ENCODE measurements at places on chromosomes 11 and 22.

DNA sequence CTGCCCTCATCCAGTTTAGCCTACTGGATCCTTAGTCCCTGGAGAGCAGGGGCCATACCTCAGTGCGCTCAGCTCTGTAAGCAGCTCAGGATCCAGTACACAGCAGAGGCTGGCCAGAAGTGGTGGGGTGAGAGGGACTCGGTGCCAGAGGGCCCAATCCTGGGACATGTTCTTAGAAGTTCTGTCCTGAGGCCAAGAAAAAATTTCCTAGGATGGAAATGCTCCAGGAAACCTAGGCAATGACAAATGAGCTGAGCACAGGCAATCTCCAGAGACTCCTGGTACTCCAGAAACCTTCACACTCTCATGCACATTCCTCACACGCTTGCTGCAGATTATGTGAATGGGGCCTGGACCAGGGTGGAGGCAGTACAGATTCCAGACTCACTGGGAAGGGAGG, 89.6 kb downstream of the SERGEF start:
- no peak for DNase-seq

- DNase-seq: no peak
These were observed 252.1 kb upstream of the ARHGAP42 start for GRCh38 chr11:100434821-100435641.

DNA sequence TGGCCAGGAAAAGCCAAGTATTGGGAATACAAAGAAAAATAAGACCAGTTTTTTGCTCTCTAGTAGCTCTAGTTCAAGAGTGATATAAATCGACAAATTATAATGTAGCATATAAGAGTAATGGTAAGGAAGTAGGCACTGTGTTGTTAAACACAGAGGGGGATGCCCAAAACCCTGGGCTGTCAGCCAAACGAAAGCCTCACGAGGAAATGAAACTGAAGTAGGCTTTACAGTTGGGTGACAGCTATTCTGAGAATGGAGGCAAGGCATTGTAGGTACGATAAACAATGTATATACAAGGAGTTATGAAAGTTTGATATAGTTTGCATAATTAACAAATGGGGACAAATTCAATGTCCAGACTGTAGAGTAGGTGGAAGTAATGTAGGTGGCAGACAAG, 176.4 kb downstream of the FAM181B start:
- no peak for DNase-seq

- DNase-seq: no peak
These were observed 197.8 kb downstream of the SOX6 start for GRCh38 chr11:16158426-16158994.

- no peak for DNase-seq
These were observed 295.1 kb downstream of the MIAT start for GRCh38 chr22:26952451-26953011.

DNA sequence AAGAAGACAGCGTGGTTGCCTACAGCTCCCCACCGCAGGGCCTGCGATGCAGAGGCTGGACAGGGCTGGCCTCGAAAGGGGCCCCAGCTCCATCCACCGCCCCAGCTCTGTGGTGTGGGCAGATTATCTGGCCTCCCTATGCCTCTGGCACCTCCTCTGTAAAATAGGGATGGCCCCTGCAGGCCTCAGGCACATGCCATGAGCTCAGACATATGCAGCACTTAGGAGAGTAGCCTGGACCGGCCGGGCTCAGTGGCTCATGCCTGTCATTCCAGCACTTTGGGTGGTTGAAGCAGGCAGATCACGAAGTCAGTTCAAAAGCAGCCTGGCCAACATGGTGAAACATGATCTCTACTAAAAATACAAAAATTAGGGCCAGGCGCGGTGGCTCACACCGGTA, 7.4 kb downstream of the APOBEC3D start:
- DNase-seq: no peak

GRCh38 chr22:22103078-22103875, 120.7 kb upstream of the TOP3B start:
- DNase-seq: no peak

GRCh38 chr11:85517272-85517671, 109.9 kb downstream of the DLG2 start:
- no peak for DNase-seq

DNA sequence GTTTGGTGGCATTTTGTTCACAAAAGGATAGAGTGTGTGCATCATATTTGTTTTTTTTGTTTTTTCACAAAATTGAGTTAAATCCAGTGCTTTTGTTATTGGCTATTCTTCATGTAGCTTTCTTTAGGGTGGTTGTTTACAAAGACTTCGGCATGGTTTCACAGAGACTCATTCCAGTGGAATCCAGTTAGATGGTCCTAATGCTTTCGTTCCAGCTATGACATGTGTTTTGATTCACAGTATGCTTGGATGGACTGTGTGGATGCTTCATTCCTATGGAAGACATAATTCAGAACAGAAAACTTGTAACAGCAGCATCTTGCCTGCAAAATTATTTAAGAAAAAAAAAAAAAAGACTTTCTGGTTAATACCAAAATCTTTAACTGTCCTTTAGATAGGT, 97.9 kb downstream of the PDHX start:
- no peak for DNase-seq

- no peak for DNase-seq
These were observed 17.9 kb downstream of the CLNS1A start for GRCh38 chr11:77619576-77620198.

GRCh38 chr22:41096841-41097240, 4.4 kb downstream of the EP300 start:
- no peak for DNase-seq

- DNase-seq: no peak
These were observed 5.9 kb upstream of the APOL6 start for GRCh38 chr22:35642305-35642741.

GRCh38 chr11:2127482-2128129, 11.6 kb downstream of the IGF2 start:
- no peak for DNase-seq

- no peak for DNase-seq
These were observed 1480.0 kb downstream of the TBC1D22A start for GRCh38 chr22:48242461-48242864.

DNA sequence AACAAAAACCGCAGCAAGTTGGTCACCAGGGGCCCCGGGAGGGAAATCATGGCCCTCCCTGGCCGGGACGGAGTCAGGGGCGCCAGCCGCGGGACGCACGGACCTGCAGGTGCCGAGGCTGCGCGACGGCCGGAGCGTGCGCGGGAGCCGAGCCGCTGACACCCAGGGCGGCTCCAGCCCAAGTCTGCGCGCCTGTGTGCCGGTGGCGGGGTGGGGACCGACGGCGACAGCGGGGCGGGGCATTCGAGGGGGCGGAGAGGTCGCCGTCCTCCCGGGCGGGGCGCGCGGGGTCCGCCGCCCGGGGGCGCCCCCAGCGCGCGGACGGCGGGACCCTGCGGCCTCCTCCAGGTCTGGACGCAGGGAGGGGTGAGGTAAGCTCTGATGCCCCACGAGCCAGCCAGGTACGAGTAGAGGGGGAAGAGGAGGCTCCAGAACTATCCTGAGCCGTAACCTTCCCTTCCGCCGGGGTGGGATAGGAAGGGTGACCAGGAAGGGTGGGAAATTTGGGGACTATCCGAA, at the start of gene ESAM:
TSS of gene ESAM (minus strand) at position 186 of the 519 bp plus-strand sequence. CDS start at position 50, 136 bp downstream.
- no peak for DNase-seq

DNA sequence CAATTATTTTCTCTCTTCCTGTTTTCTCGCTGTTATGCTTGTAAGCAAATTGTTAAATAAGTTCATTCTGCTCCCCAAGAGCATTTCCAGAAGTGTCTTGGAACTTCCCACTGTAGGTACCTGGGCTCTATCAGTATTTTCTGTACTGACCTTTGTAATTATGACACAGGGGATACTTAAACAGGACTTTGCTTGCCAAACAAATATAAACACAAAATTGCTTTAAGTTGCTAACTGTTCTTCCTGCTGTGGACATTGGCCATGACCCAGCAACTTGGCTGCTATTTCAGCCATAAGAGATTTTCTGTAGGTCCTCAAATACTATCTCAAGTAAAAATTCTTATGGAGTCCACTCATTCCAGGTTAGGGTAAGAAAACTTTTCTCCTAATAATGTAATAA, 30.1 kb downstream of the SYT9 start:
- no peak for DNase-seq

- DNase-seq: no peak
These were observed 65.8 kb downstream of the MORC2 start for GRCh38 chr22:30902496-30903357.

Data from right forelimb (tissue), 1 donor.